Germinal center (tissue), 1 donor: ENCODE measurements at places on chromosomes 1 and 21.

GRCh38 chr1:207259391-207259790, 62.1 kb upstream of the CD55 start:
- no peak for DNase-seq

DNA sequence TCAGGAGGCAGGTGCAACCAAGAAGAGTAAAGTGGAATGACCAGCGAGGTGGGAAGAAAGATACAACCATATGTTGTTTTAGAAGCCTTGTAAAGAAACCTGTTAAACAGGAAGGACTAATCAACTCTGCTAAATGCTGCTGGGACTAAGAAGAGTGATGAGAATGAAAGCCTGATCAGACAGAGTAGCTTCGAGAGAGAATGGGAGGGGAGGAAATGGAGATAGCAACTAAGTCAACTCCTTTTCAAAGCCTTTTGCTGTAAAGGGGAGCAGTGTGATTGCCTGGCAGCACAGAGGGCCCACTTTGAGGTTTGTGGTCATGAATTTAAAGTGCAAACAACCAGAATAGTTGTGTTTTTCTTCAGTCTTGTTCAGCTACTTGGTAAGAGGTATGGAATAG, 31.4 kb downstream of the SLC30A7 start:
- no peak for DNase-seq

DNA sequence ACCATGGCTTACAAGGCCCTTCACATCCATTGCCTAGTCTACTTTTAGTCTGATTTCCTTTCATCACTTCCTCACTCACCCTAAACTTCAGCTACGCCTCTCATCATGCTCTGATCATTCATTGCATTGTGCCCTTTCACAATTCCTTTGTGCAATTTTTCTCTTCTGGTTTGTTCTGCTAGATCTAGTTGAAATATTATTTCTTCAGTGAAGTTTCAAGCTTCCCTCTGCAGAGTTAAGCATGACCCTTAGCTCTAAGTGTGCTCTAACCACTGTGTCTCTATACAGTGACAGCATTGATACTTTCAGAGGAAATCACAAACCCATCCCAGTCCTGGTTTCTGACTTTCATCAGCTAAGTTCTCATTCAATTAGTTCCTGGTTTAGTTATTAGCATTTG, 166.1 kb downstream of the PLA2G4A start:
- DNase-seq, result no peak

DNA sequence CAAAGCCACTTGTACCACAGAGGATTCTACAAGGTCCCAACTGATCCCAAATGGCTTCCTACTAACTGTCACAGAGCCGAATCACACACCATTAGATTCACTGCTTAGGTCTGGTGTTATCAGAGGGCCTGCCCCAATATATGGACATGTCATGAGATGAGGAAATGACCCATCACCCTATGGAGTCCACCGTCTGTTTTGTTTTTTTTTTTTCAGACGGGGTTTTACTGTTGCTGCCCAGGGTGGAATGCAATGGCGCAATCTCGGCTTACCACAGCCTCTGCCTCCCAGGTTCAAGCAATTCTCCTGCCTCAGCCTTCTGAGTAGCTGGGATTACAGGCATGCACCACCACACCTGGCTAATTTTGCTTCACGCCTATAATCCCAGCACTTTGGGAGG, 83.8 kb upstream of the ETS2 start:
- DNase-seq, result no peak

DNA sequence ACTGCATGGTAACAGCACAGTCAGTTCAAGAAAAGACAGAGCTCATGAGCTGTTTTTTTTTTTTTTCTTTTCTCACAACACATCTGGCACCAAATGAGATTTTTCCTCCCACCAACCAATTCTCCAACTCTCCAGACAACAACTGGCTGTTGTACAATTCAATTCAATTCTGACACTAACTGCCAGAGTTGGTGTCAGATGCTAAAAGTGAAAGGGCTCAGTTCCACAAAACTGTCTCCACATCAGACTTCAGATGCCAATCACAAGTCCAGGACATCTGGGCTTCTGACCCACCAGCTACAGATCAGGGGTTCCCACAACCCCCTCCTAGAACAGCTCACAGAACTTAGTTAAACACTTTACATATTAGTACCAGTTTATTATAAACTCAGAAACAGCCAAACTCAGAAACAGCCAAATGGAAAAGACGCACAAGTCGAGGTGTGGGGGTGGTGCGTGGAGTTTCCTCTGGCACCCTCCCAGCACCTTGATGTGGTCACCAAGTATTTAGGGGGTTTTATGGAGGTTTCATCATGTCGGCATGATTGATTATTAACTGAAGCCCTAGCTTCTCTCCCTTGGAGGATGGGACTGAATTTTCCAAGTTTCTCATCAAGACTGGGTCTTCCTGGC, 39.2 kb upstream of the LRRC8D start:
- DNase-seq, result no peak

- no peak for DNase-seq
Measured at GRCh38 chr1:61782771-61783170, 40.5 kb downstream of the PATJ start.

- no peak for DNase-seq
Measured at GRCh38 chr1:88126467-88126866, 557.6 kb upstream of the PKN2 start.

DNA sequence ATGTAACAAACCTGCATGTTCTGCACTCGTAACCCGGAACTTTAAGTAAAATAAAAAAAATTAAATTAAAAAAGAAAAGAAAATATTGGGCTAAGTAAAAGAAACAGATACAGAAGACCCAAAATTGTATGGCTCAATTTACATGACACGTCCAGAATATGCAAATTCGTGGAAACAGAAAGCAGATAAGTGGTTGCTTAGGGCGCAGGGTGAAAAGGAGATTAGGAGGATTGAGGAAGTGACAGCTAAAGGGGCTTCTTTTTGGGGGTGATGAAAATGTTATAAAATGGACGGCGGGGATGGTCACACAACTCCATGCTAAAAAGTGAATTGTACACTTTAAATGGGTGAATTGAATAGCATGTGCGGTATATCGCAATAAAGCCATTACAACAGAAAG, 27.4 kb upstream of the ZBTB21 start:
- DNase-seq, result no peak

GRCh38 chr1:152143150-152143887, 15.7 kb downstream of the RPTN start:
- DNase-seq, result no peak

GRCh38 chr1:106676021-106676420, 380.5 kb upstream of the PRMT6 start:
- DNase-seq, result no peak

- DNase-seq, result no peak
Measured at GRCh38 chr21:24852610-24853195, 754.6 kb downstream of the MRPL39 start.

DNA sequence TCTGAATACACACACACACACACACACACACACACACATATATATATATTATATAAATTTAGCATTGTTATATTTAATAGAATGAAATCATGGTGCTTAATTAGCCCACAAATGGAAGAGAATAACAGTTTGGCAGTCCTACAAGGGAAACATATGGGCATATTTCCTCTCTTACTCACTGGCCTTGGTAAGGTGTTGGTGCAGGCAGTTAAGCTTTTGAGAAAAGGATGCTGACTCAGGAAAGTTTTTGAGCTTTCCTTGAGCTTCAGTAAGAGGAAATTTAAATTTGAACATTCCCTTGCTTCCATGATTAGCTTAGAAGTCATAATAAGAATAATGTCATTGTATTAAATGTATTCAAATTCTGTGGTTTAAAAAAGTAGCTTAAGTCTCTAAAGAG, 37.0 kb upstream of the B3GALT5 start:
- DNase-seq, result no peak

DNA sequence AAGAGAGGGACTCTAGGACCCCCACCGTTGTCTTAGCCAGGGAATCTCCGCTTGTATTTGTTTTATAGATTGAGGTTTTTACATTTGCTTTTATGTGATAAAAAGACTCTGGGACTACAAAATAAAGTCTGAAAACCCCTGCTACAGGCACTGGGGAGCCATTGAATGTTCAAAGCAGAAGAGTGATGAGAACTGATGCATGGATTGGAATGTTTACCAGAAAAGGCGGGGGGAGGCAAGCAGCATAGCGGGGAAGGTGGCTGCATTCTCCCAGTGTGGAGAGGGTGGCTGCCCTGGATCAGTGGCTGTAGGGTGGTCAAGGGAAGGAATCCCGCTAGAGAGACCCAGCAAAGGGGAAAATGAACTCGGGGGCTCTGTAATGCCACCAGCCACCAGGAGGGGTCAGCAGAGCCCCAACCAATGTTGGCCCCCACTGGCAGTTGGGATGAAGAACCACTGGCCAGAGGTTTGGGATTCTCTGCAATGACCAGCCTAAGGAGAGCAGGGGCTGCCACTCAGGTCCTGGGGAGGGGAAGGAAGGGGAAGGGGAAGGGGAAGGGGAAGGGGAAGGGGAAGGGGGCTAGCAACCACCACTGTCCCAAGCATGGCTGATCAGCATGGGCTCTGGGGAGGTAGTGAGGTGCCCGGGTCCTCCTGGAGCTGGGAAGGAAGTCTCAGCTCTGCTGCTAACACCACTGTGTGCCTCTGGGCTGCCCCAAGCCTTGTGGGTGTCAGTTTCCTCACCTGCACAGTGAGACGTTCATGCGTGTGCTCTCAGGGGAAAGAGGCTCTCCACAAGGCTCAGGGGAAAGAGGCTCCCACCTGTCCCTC, 19.2 kb upstream of the PEF1 start:
- DNase-seq, result peak; percentile 85
